ENCODE measurements at places on chromosomes 12 and 14. TPM values are rescaled to one million over a fixed set of nuclear protein-coding genes. Genes with fewer than 3 reads are reported as not detected.

The B4GALNT1 gene
- total RNA-seq: 0.29 TPM

The PTHLH gene
- total RNA-seq: 0.20 TPM

The DPPA3 gene
- total RNA-seq: not detected

The MYH6 gene
- not detected for total RNA-seq

The SLC25A21 gene
- total RNA-seq: 0.44 TPM

The LALBA gene
- total RNA-seq: not detected

The SERPINA12 gene
- not detected for total RNA-seq

The RAP1B gene
- 157 TPM for total RNA-seq

The GALNT16 gene
- total RNA-seq: 0.37 TPM

The SMIM41 gene
- total RNA-seq: not detected

The PIK3C2G gene
- total RNA-seq: not detected

The SSTR1 gene
- total RNA-seq: 1.7 TPM
